HFFc6 (cell line): ENCODE measurements at places on chromosomes 2 and 18. TPM values are rescaled to one million over a fixed set of nuclear protein-coding genes. Genes with fewer than 3 reads are reported as not detected.

Gene ANKRD30B
- 0.11 TPM in 1 of 3 replicates, not detected in the others for total RNA-seq

Gene SKA1
- 8.2 to 16.2 TPM (median 12.4 TPM) in 3 replicates for total RNA-seq

Gene MC5R
- not detected in 2 replicates for total RNA-seq

Gene HOXD10
- total RNA-seq = 12.5 to 13.8 TPM (median 13.7 TPM) in 3 replicates

Gene FOSL2
- total RNA-seq = 111 to 128 TPM (median 123 TPM) in 3 replicates

Gene SUMO1
- total RNA-seq = 132 to 144 TPM (median 135 TPM) in 3 replicates

Gene TLK1
- total RNA-seq = 52.9 to 55.7 TPM (median 54.4 TPM) in 3 replicates

Gene HMSD
- total RNA-seq = 0.21 TPM in 1 of 3 replicates, not detected in the others

Gene CSRNP3
- 0.06 to 0.79 TPM in 2 of 3 replicates, not detected in the other for total RNA-seq

Gene GPR155
- total RNA-seq = 3.2 to 6.7 TPM (median 6.3 TPM) in 3 replicates

Gene GAREM2
- not detected in 2 replicates for total RNA-seq

Gene DOK1
- 16.8 to 32.8 TPM (median 20.0 TPM) in 3 replicates for total RNA-seq

Gene DSC1
- not detected in 3 replicates for total RNA-seq

Gene SPC25
- total RNA-seq = 9.4 to 18.7 TPM (median 15.1 TPM) in 3 replicates

Gene ABCB11
- not detected in 3 replicates for total RNA-seq

Gene PSMD1
- 158 to 200 TPM (median 183 TPM) in 3 replicates for total RNA-seq

Gene ATP9B
- total RNA-seq = 9.5 and 10.3 TPM in 2 replicates

Gene SNORC
- total RNA-seq = 0.66 to 1.2 TPM (median 0.87 TPM) in 3 replicates

Gene MCEE
- 11.2 to 15.6 TPM (median 15.4 TPM) in 3 replicates for total RNA-seq

Gene PAX8
- total RNA-seq = 0.78 to 5.5 TPM (median 0.79 TPM) in 3 replicates
